ENCODE measurements at places on chromosomes 11 and 22. TPM values are rescaled to one million over a fixed set of nuclear protein-coding genes. Genes with fewer than 3 reads are reported as not detected.

Gene GLYAT
- not detected for total RNA-seq

Gene ARHGAP8
- total RNA-seq = 1.9 TPM

Gene CDCA5
- total RNA-seq = 73.1 TPM

Gene DBX1
- not detected for total RNA-seq
